ENCODE measurements at places on chromosomes 6 and 20. TPM values are rescaled to one million over a fixed set of nuclear protein-coding genes. Genes with fewer than 3 reads are reported as not detected.
A peak's percentile ranks its signal among the peaks of the same experiment; 100 is the strongest.

TSHZ2 gene
- polyA plus RNA-seq: 14.2 TPM

PCK1 gene
- 17.2 TPM for polyA plus RNA-seq

OR2H1 gene
- not detected for polyA plus RNA-seq

DNA sequence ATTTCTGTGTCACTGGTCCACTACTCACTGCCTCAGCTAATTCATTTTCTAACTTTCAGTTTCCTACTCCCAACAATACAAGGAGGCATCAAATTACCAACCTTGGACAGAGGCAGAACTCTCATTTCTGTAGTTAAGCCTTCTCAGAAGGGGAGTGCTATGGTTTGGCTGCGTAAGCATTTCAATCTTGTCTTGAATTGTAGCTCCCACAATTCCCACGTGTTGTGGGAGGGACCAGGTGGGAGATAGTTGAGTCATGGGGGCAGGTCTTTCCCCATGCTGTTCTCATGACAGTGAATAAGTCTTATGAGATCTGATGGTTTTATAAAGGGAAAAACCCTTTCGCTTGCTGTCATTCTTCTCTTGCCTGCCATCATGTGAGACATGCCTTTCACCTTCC is 22.9 kb downstream of the HLA-DRA start:
- peak; percentile 31 for DNase-seq

- no peak for DNase-seq
These were observed 1.6 kb upstream of the LY86 start for GRCh38 chr6:6586671-6587526.

All from left kidney (tissue), 8 donors.